ENCODE measurements at places on chromosomes 4 and X.
A peak's percentile ranks its signal among the peaks of the same experiment; 100 is the strongest.

- DNase-seq: no peak
Measured at GRCh38 chr4:16056681-16057385, 27.0 kb downstream of the PROM1 start.

DNA sequence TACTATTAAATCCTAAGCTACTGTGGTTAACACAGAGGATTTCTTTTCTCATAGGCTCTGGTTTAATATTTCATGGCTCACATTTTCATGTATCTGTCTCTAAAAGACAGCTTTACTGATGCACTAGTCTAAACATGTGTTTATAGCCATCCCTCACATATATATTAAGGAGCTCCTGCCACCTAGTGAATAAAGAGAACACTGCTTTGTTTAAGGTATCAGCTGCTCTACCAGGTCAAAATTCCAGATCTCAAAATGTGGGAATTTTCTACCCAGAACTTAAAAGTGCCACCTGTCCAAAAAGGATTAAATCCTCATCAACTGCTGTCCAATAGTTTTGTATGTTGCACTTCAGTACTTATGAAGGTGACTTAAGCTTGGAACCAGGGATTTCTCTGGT is 188.5 kb upstream of the TEX13C start:
- DNase-seq: no peak

DNA sequence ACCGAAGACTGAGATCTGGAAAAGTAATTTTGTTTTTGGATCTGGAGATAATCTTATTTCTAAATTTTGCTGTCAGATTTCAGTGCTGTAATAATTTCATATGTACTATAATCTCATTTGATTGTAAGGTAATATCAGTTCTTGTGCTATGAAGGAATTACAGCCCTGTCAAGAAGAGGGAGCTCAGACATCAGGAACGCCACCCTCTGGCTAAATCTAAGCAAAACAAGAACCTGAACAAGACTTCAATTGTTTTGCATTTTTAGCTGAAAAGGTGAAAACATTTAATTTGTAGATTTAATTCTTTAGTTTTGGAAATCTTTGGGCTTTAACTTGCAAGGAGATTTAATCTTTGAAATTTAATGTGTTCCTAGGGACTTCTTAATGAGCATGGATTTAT is 525.4 kb upstream of the HS3ST1 start:
- DNase-seq: peak; percentile 1

GRCh38 chr4:67522230-67522629 is 23.1 kb downstream of the CENPC start:
- DNase-seq: no peak

- no peak for DNase-seq
Measured at GRCh38 chr4:186366326-186366725, 100.3 kb downstream of the F11 start.

- DNase-seq: no peak
Measured at GRCh38 chrX:85903692-85904471, 143.5 kb downstream of the CHM start.

GRCh38 chr4:153955327-153955726 is 166.4 kb upstream of the SFRP2 start:
- no peak for DNase-seq

All from HuH-7 (cell line).